ENCODE measurements at places on chromosomes 7 and 10.

- no peak for DNase-seq
These were observed 882.6 kb upstream of the C7orf33 start for GRCh38 chr7:147707926-147708325.

DNA sequence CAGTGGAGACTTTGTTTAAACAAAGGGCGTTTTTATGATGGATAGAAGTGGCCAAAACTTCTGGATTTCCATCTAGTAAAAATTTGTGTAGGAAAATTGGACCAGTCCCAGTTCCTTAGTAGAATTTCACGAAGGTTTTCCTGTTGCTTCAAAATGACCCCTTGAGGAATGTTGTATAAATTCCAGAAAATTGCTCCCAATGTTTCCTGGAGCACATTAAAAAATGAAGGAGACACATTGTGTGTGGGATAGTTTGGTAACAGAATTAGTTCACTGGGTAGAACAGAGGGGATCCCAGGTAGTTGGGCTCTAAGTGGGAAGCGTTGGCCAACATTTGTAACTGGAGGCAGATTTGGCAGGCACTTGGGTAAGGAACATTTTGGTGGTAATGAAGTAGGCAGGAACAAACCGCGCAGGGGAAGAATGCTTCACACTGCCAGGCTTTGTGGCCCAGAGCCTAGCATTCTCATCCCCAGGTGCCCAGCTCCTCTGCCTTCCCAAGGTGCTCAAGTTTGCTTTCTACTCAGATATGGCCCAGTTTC is 758.6 kb downstream of the AUTS2 start:
- no peak for DNase-seq

DNA sequence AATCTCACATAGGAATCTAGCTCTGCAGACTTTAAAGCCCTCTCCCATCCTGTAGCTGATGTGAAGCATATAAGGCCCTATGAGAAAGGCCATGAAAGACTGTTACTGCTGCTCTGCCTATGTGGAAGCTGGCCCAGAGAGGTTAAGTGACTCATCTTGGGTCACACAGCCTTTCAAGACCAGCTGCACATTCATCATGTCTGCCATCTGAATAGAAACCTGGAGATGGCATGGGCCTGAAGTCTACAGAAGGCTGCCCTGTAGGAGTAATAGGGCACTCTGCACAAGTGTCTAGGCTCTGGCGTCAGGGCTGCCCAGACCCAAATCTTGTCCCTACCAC is 59.4 kb upstream of the COL13A1 start:
- DNase-seq: no peak

- DNase-seq: no peak
These were observed 8.6 kb upstream of the TARP start for GRCh38 chr7:38282081-38282480.

DNA sequence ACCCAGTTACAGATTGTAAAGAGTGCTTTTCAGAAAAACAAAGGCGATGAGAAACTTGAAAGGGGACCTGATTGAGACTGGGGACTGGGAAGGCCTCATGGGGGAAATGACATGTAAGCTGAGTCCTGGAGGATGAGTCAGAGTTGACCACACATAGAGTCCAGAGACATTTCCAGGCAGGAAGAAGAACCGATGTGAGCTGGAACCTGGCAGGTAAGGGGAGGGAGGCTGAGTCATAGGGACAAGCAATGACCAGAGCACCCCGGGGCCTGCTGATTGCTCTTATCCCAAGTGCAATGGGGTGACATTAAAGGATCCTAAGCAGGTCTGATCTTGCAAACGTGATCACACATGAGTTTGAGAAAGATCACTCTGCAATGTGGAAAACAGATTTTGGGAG is 11.7 kb downstream of the TLL2 start:
- no peak for DNase-seq
